Urothelium cell line (cell line): ENCODE measurements at places on chromosomes 11 and 22.
A peak's percentile ranks its signal among the peaks of the same experiment; 100 is the strongest.

DNA sequence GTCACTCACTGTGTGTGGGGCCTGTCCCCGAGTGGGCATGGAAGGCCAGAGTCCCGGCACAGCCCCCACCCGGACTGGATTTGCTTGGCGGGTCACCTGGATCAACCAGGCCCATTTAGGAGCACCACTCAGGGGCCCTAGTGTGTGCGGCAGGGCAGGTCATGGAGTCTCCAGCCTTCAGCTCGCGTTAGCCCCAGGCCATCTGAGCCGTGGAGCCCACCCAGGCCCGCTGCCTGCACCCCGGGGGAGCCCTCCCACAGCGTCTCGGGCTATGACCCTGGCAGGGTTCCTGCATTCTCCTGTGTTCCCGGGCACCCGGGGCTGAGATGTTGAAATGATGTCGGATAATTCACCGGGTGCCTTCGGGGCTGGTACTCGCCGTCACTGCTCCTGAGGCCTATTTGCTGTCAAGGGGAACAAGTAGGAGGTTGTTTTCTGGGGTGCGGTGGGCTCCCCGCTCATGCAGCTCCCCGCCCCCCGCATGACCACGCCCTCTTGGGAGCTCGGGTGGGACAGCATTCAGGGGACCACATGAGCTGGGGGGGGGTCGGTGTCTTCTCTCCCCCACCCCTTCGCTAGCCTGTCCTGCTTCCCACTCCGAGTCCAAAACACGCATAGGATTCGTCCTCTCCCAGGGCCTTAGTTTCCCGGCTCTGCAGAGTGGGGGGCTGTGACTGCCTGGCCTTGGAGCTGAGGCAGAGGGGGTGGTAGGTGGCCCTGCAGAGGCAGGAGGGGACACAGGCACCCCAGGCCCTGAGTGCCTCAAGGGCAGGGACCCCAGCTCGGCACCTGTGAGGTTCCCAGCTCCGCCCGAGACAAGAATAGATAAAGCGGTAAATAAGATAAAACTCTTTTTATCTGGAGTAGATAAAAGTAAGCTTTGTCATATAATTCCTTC is 77.2 kb downstream of the KCNQ1 start:
- no peak for DNase-seq

GRCh38 chr11:124762105-124762623 is at the start of gene ESAM:
ESAM (minus strand) TSS chr11:124762290; CDS start chr11:124762154, 136 bp downstream.
- no peak for DNase-seq

DNA sequence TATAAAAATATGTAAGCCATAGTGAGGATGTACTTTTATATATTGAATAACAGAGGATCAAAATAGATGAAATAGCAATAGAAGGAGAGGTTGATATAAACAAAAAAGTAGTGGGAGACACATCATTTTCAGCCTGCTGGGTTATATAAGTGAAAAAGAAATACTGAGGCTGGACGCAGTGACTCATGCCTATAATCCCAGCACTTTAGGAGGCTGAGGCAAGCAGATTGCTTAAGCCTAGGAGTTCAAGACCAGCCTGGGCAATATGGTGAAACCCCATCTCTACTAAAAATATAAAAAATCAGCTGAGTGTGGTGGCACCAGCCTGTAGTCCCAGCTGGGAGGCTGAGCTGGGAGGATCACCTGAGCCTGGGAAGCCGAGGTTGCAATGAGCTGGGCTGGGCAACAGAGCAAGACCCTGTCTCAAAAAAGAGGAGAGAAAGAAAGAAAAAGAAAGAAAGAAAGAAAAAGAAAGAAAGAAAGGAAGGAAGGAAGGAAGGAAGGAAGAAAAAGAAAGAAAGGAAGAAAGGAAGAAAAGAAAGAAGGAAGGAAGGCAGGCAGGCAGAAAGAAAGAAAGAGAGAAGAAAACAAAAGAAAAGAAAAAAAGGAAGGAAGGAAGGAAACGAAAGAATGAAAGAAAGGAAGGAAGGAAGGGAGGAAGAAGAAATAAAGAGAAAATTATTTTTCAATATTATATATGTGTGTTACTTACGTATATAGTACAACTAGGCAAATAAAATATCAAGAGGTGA is 7.0 kb upstream of the P2RY2 start:
- DNase-seq: no peak

GRCh38 chr11:23727387-23727786 is 769.5 kb upstream of the LUZP2 start:
- DNase-seq: no peak

- no peak for DNase-seq
These were observed 8.2 kb downstream of the PRAME start for GRCh38 chr22:22550789-22551434.

- DNase-seq: peak; percentile 76
These were observed 29.4 kb downstream of the SYT9 start for GRCh38 chr11:7281079-7281478.
